Tibial artery (tissue), 4 donors: ENCODE measurements at places on chromosomes 7 and 10.

DNA sequence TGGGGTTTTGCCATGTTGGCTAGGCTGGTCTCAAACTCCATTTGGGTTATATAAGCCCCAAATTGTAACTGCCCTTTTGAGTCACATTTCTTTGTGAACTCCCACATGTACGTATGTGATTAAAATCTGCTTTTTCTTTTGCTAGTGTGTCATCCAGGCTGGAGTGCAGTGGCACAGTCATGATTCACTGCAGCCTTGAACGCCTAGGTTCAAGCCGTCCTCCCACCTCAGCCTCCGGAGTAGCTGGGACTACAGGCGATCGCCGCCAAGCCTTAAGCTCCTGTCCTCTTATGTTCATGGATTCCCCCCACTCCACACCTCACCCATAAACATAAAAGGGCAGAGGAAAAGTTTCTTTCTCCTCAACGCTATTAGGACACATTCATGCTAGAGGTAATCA, 4.4 kb upstream of the SMC3 start:
- DNase-seq = no peak

DNA sequence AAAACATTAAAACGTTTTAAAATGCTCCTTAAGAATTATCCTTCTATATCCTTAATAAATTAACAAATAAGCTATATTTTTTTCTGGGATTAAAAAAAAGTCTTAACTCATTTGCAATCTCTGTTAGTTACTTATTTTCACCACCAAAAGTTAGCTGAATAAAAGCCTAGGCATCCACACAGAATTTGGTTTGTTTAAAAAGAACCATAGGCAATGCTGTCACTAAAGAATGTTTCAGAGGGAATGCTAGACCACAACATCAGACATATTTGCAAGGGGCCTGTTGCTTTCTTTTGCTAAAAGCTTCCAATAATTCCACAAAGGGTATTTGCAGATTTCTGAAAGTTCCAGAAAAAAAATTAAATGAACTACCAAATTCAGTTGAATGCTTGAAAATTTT, 244.2 kb downstream of the POU6F2 start:
- DNase-seq = no peak

DNA sequence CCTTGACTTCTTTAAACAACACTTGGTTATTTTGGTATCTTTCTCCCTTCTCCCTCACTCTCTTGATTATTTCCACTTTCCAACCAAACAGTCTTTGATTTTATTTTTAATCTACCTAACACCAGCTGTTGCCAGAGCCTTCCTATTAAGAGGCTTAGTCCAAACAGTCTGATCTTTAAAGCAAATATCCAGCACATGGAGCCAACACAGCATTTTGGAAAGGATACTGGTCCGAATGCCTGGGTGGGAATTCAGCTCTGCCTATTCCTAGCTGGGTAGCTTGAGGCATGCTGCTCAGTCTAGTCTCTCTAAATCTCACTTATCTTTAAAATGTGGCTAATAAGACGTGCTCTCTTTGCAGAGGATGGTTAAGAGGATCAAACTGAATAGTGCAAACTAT, 129.3 kb downstream of the NRCAM start:
- no peak for DNase-seq

- no peak for DNase-seq
Observed at GRCh38 chr7:90720984-90721760, 125.1 kb downstream of the CDK14 start.

DNA sequence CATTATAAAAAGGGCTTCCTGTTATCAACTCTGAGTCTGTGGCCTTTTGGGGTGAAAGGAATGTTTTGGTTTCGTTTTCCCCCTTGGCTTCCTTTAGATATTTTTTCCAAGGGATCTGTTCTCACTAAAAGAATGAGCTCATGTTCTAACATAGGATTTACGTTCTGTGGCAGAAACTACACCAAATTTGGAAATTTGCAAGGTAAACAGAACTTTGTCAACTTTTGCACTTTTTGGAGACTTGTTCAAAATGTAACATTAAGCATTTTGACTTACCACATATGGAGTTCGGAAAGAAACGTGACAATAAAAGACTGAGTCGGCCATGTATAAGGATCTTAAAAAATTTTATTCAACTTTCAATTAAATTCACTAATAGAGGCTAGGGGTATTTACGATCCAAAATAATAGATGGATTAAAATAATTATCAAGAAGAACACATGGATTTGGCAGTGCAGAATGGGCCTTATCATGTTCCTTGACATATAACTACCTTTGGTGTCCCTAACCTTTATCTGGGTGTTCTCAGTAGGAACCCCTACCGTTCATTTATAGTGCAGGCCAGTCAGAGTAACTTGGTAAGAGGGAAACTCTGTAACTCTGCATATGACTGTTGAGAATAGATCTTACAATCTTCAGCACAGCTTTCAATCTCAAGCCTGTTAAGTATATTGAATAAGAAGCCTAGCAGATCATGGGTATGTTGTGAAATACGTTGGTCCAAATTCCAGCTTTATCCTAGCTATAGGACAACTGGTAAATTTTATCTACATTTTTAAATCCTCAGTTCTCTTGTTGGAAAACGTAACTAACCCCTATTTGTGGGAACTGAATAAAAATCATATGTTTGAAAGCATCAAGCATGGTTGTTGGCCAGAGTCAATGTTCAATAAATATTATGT, 11.8 kb downstream of the CPED1 start:
- DNase-seq = no peak

- DNase-seq = peak; percentile 69
Observed at GRCh38 chr10:80487791-80488538, 33.9 kb downstream of the TSPAN14 start.
